ENCODE measurements at places on chromosomes 16 and 17.

- DNase-seq: no peak
These were observed 51.8 kb upstream of the JPH3 start for GRCh38 chr16:87550495-87550961.

GRCh38 chr17:43368740-43369506, 29.9 kb upstream of the ARL4D start:
- DNase-seq: no peak

DNA sequence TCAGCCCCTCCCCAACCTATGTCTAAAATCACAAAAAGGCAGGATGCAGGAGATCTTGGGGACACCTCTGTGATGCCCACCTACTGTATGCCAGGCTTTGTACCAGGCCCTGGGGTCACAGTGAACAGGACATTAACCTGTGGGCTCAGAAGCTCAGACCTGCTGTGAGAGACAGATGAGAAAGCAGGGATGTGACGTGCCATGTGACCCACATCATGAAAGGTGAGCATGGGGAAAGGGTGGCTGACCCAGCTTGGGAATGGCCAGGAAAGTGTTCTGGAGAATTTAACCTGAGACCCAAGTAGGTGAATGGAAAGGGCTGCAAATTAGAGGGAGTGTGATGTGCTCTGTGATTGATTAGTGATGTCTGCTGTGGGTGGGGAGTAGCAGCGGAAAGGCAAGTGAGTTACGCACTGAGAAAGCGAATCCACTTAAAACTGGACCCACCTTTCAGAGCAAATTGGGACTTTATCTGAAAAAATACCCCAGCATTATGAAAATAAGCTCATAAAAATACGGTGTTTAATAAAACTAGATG, 132.2 kb downstream of the IRF8 start:
- no peak for DNase-seq

DNA sequence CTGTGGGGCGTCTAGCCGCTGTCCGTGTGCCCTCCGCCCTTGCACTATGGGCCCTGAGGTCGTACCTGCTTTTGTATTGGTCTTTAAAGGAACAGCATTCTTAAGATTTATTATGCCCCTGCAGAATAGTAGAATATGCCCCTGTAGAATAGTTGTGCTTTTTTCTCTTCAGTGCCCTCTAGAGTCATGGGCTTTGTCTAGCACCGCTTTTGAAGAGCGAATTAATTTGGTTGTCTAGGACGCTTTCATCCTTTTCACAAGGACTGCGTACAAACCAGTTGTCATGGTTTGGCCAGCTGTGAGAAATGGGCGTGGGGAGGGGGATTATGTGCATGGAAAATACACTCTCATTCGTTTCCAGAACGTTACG, 621 bp downstream of the CEP95 start:
- DNase-seq: no peak

GRCh38 chr17:6775871-6776405, at the start of gene FBXO39:
Gene FBXO39, plus strand, starts transcription at chr17:6776215. Its CDS starts 3,654 bp downstream, at chr17:6779869.
- DNase-seq: no peak

DNA sequence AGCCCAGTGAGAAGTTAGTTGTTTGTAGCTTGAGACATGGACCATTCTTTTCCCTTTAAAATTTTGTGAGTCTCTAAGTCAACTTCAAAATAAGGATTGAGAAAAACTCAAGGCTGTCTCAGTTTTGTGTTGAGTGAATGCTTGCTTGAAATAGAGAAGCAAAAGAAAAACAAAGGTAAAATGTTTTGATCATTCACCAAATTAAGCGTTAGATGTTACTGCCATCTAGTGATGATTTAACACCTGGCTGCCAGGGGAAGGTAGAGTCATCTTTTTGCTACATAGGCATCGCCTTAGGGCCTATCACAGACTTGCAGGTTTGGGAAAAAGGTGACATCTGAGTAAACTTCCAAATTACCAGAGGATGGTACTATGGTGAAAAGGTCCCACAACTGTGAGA, 74.4 kb downstream of the PCTP start:
- no peak for DNase-seq

DNA sequence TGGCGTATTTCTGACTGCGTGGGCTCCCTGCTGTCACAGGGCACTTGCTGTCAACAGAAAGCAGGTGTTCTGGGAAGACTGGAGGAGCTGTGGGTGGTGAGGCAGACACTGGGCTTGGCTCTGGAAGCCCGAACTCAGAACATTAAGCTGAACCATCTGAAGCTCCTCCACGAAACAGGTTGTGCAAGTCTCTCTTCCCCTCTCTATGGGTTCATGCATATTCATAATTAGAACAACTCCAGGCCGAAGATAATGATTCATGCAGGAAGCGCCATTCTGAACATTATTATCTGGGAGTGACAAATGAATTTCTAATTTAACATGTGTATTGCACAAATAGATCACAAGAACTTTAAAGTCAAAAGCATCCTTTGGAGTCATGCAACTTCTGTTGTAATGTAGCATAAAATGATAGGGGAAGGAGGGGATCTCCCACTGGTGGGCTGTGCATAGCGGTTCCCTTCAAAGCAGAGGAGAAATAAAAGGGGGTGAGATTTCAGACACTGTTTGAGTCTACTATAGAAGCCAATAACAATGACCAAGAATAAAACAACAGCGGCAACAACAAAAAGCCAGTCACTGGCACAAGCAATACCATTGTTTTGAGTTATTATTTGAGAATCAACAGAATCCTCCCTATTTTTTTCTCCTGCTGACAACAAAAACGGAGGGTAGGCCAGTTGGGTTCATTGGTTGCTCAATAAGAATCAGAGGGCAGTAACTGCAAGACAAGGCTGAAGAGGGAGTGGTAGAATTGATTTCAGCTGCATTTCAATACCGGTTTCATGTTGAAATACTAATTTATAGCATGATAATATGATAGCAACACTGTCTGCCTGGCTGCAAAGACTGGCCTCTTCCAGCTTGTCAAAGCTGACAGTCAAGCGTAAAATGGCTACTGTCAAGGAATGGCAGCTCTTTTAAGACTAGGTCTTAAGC, 407.3 kb downstream of the XYLT1 start:
- DNase-seq: no peak

- no peak for DNase-seq
These were observed 18.9 kb downstream of the RARA start for GRCh38 chr17:40327735-40328385.

- no peak for DNase-seq
These were observed 25.6 kb downstream of the ABCC3 start for GRCh38 chr17:50660042-50660886.

DNA sequence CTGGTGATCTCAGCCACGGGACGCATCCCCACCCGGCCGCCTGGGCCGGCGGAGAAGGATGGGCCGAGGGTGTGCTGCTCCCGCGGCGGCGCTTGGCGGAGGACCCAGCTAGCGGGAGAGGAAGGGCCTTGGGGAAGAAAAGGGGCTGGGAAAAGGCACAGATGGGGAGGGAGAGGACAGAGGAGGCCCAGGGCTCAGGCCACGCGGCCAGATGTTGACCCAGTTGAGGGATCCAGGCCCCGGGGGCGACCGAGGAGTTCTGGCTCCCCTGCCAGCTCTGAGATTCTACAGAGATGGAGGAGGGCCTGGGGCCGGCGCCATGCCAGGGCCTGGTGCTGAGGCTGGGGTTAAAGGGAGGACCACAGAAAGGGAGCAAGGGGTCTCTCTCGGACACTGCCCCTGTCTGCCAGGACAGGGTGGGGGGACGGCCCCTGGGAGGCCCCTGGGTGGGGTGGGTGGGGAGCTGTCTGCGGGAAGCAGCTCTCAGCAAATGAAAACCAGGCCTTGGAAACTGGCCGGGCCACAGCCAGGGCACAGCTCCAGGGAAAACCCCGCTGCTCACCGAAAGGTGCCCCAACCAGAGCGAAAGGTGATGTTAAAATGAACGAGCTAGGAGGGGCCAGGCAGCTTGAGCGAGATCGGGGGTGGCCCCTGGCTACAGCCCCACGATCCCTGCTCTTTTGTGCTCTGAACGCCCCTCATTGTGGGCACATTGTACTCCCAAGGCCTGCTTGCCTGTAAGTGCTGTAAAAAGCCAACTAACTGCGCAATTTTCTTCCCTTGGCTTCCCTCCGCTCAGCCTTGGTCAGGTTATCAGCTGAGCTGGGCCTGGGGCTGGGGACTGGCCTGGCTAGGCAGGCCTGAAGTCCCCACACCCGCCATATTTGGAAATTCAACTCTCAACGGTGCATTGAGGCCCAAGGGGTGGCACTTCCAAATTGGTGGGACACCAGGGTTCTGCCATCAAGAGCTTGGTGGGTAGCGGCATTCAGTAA, 191.4 kb downstream of the ZNF423 start:
- DNase-seq: no peak

GRCh38 chr17:76683921-76684745, 26.6 kb downstream of the MXRA7 start:
- DNase-seq: no peak

DNA sequence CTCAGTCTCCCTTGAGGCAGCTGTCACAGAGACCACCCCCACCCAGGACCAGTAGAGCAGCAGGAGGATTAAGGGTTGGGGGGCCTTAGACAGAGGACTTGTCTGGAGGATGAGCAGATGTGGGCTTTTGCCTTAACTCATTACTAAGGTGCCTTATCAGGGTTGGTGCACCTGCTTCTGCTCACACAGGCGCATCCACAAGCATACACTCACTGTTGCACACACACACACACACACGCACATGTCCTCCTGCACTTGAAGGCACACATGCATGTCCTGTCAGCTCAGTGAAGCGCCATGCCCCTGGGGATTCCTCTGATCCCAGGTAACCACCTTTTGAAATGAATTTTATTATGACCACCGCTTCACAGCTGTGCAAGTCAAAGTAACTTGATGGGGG, 1.2 kb downstream of the GFAP start:
- DNase-seq: no peak

DNA sequence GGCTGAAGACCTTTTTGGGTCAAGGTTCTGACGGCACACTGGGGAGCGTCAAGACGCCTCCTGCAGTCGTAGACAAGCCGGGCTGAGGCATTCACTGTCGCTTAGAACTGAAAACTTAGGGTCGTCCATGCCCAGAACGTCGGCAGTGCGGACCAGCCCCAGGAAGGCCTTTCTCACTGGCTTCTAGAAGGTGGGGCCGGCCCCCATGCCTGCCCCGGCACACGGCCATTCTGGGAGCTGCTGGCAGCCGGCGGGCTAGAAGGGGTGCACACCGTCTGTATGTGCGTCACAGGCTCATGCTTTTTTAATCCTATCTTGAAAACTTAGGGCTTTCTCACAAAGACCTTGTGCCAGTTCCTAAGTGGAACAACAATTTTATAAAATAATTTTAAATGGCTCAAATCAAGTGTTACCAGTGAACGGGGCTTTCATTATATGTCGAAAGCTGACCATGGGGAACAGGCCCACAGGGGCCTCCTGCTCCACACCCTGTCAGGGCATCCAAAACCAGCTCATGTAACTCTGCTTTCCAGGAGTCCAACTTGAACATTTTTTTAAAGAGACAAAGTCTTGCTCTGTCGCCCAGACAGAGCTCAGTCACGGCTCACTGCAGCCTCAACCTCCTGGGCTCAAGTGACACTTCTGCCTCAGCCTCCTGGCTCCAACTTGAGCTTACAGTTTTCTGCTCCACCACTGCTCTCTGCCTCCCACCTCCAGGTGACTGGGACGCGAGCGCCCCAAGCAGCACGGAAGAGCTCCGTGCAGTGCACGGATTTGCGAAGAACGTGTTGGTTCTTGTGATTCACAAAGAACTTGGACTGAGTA, 111.2 kb downstream of the ANKRD11 start:
- no peak for DNase-seq

GRCh38 chr17:40564883-40565768, at the start of gene CCR7:
Gene CCR7, minus strand, starts transcription at chr17:40565472. Its CDS starts 63 bp downstream, at chr17:40565409.
- DNase-seq: no peak

- DNase-seq: no peak
These were observed 9.7 kb upstream of the ARL5C start for GRCh38 chr17:39175695-39176093.

DNA sequence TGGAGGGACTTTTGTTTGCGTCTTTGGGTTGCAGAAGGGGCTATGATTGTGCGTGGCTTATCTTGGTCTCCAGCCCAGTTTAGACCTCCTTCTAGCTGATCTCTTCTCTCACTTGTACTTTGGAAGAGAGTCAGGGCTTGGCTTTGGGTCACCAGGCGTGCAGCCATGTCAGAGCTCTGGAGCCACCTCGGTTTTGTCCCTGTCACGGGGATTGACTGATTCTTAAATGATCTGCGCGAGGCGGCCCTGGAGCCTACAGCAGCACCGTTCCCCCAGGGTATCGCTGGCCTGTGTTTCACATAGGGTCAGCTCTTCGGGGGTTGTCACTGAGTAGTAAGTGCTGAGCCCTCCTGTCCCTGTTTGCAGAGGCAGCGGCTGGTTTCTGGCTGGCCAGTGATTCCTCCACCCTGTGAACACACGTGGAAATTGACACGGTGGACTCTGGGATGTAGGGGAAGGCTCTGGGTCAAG, 209.8 kb upstream of the CHMP6 start:
- no peak for DNase-seq
